ENCODE measurements at places on chromosomes 7 and 10. TPM values are rescaled to one million over a fixed set of nuclear protein-coding genes. Genes with fewer than 3 reads are reported as not detected.
A peak's percentile ranks its signal among the peaks of the same experiment; 100 is the strongest.

- H3K27ac ChIP-seq: peak overlapping the region; percentile 99
- H3K4me1 ChIP-seq: peaks cover 15% of the 10 kb centered on the region
- H3K27me3 ChIP-seq: no peaks in the 10 kb centered on the region
- H3K4me3 ChIP-seq: peak overlapping the region; percentile 77
- H3K36me3 ChIP-seq: peaks cover 33% of the 10 kb centered on the region
These were observed 3.1 kb downstream of the HNRNPA2B1 start for GRCh38 chr7:26197153-26198115.

- no peak for DNase-seq
- no peaks in the 10 kb centered on the region for H3K36me3 ChIP-seq
- no peak overlapping the region for H3K27ac ChIP-seq
- no peaks in the 10 kb centered on the region for H3K27me3 ChIP-seq
- peaks cover 7% of the 10 kb centered on the region for H3K4me1 ChIP-seq
These were observed 31.7 kb downstream of the POLR1F start for GRCh38 chr7:19677180-19677579.

DNA sequence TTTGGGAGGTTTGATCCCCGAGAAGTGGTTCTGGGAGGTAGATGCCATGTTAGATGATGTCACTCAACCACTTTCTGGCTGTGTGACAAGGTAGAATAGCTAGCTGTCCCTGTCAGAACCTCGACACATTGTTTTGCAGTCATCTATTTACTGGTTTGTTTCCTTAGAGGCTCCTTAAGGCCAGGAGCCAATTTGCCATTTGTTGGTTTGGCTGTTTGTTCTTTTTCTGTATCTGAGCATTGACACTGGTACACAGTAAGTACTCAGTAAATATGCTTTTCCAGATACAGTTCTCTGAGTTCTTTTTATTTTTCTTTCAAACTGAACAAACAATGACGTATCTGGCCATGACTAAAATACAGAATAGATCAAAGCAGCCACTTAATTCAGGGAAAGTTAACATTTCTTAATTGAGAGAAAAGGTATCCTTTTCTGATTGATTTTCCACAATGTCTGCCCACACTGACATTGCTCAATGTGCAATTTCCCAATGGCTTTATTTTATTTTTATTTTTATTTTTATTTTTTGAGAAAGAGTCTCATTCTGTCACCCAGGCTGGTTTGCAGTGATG lies 121.6 kb downstream of the SPAG6 start:
- H3K36me3 ChIP-seq: no peaks in the 10 kb centered on the region
- H3K27ac ChIP-seq: no peak overlapping the region
- no peak overlapping the region for H3K4me3 ChIP-seq
- peaks cover 24% of the 10 kb centered on the region for H3K27me3 ChIP-seq

DNA sequence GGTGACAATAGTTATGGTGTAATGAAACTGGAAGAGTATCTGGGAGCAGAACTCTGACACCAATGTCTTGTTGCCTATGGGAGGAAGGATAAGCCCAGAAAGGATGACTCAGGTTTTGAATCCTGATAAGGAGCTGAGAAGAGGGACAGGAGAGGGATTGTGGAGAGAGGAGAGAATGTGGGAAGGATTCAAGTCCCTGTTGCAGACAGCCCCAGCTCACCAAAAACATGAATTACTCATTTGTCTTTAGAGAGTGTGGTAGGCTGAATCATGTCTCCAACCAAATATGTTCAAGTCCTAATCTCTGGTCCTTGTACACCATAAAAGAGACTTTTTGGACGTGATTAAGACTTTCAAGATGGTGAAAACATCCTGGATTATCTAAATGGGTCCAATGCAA lies 206.9 kb upstream of the PHYHIPL start:
- DNase-seq: no peak
- no peak overlapping the region for H3K4me3 ChIP-seq
- H3K27ac ChIP-seq: no peak overlapping the region
- H3K4me1 ChIP-seq: no peaks in the 10 kb centered on the region
- no peaks in the 10 kb centered on the region for H3K27me3 ChIP-seq

DNA sequence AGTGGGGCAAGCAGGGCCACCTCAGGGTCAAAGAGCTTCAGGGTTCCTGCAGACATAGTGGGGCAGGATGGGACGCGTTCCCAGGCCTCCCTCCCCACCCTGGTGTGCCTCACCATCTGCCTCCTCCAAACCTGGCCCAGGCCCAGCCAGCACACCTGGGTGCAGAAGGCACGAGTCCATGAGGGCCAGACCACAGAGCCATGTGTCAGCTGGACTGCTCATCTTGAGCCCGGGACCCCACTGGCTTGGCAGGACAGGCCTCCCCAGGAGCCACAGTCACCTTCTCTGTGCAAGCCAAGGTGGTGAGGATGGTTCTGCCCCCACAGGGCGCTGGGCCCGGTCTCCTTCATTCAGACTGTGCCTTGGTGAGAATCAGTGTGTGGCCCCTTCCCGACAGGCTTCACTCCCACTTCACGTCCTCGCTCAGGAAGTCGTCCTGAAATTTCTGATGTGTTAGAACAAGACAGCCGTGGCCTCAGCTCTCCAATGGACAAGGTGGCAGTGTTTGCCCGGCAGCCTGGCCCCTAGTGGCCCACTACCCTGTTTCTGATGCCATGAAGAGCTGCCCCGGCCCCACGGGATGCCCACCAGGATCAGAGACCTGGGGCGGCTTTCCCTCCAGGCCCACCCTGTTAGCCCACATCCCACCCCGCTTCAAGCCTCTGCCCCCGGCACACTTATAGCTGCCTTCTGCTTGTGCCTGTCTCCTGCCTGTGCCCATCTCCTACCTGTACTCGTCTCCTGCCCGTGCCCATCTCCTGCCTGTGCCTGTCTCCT lies 59.6 kb upstream of the EBF3 start:
- no peak overlapping the region for H3K4me3 ChIP-seq
- DNase-seq: no peak
- no peaks in the 10 kb centered on the region for H3K4me1 ChIP-seq

DNA sequence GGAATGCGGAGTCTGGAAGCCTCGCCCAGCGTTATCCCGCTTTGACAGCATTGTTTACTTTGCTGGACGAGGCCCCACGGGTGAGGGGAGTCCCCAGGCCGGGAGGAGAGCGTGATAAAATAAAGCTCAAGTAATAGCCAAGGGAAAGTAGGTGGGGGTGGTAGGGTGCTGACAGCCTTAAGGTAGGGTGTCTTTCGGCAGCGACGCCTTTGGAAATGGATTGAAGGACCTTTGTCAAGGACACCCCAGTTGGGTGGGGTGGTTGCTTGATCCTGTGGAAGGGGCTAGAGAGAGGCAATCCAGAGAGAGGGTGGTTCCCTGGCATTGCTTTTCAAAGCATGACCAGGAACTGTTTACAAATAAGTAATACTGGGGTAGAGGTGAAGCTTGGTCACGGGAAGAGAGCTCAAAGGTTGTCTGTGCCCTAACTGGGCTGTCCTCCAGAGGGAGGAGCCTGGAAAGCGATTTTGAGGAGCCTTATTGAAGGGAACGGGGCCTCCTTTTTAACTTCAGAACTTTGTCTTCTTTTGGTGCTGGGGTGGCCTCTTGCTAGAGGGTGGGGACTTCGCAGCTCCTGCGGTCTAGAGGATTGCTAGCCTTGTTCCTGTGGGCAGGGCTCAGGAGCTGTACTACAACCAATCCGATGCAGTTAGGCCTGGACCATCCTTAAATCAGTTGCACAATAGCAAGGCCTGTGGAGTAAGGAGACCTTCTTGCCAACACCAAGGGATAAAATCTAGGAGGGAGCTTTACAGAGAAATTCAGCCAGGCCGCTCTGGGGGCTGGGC lies 1.3 kb downstream of the EIF4EBP2 start:
- peaks cover 6% of the 10 kb centered on the region for H3K4me1 ChIP-seq
- H3K27me3 ChIP-seq: no peaks in the 10 kb centered on the region
- H3K27ac ChIP-seq: peak overlapping the region; percentile 99
- DNase-seq: no peak
- H3K4me3 ChIP-seq: peak overlapping the region; percentile 98
- no peaks in the 10 kb centered on the region for H3K36me3 ChIP-seq

DNA sequence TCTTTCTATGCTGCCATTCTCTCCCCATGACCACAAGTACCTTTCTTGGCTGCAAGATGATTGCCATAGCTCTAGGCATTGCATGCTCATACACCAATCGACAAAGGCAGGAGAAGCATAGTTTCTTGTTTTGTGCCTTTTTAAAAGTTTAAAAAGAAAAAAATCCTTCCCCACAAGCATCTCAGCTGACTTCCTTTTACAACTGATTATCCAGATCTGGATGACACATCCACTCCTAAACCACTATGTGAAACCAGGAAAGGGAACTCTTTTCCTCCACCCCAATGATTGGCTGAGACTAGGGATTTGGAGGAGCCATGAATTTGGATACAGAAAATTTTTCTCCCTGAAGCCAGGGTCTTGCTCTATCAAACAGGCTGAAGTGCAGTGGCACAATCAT lies 14.5 kb upstream of the LRRC4 start:
- H3K4me3 ChIP-seq: no peak overlapping the region
- no peak overlapping the region for H3K27ac ChIP-seq
- DNase-seq: no peak
- H3K36me3 ChIP-seq: no peaks in the 10 kb centered on the region

DNA sequence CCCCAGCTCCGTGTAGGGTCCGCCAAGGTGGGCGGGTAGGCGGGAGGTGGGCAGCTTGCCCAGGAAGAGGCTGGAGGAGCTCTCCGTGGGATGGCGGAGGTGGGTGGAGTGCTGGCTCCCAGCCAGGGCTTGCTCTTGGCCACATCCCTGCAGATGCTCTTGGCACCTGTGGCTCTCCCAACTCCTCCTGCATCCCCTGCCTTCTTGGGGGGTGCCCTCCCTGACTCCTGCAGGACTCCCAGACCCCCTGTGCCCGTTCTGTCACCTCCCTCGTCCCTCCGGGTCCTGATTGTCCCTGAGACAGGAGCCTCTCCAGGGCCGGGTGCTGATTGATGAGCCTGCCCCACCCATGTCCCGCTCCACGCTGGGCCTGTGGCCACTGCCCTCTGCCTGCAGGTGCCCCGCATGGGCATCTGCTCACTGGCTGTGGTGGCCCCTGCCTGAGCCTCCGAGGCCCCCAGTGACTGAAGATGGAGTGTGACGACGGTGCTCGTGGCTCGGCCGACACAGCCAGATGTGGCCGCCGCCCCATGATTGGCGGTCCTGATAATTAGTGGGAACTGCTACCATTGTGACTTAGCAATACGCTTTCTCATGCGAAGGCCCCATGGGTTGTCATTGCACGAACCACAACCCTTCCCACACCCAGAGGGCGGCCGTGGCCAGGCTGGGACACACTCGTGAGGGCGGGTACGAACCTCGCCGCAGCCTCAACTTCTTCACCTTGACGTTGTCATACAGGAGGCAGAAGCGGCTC lies 23.6 kb downstream of the CFAP46 start:
- DNase-seq: no peak
- H3K27me3 ChIP-seq: peaks cover 64% of the 10 kb centered on the region
- H3K4me1 ChIP-seq: no peaks in the 10 kb centered on the region
- no peaks in the 10 kb centered on the region for H3K36me3 ChIP-seq

- no peak for DNase-seq
- no peak overlapping the region for H3K4me3 ChIP-seq
- H3K27me3 ChIP-seq: no peaks in the 10 kb centered on the region
- no peaks in the 10 kb centered on the region for H3K4me1 ChIP-seq
- no peaks in the 10 kb centered on the region for H3K36me3 ChIP-seq
These were observed 46.1 kb upstream of the R3HCC1L start for GRCh38 chr10:98088186-98088971.

DNA sequence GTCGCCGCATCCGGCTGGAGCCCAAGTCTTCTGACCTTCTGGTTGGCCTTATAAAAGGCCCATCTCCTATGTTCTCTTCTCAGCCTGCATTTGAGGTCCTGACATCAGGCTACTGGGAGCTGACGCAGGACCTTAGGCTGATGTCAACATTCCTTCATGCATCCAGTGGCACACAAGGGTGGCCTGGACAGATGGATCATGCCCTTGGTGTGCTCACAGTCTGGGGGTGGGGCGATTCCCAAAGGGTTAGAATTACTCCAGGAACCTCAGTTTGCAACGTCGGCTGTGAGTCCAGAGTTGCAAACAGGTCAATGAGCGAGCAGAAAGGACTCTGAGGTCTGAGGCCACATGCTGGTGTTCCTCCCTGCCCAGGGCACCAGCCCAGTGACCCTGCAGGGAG lies 8.2 kb upstream of the CLIP2 start:
- no peaks in the 10 kb centered on the region for H3K27me3 ChIP-seq
- no peaks in the 10 kb centered on the region for H3K36me3 ChIP-seq
- no peak overlapping the region for H3K27ac ChIP-seq
- no peak for DNase-seq
- H3K4me3 ChIP-seq: no peak overlapping the region
- H3K4me1 ChIP-seq: peaks cover 18% of the 10 kb centered on the region

DNA sequence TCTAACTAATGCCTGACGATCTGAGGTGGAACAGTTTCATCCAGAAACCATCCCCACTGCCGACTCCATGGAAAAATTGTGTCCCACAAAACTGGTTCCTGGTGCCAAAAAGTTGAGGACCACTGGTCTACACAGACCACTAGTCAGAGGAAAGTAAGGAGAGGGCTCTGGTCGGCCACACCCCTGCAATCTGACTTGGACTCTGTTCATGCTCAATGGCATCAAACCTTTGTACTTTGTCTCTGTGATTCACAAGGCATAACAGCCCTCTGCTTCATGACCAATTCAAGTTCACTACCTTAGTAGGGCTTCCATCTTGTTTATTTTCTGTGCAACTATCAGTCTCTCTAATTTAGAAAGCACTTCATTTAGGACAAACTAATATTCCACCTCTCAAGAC lies 1.8 kb downstream of the TUBAL3 start:
- H3K4me3 ChIP-seq: no peak overlapping the region
- peaks cover 2% of the 10 kb centered on the region for H3K27me3 ChIP-seq
- H3K4me1 ChIP-seq: no peaks in the 10 kb centered on the region
- no peak overlapping the region for H3K27ac ChIP-seq

DNA sequence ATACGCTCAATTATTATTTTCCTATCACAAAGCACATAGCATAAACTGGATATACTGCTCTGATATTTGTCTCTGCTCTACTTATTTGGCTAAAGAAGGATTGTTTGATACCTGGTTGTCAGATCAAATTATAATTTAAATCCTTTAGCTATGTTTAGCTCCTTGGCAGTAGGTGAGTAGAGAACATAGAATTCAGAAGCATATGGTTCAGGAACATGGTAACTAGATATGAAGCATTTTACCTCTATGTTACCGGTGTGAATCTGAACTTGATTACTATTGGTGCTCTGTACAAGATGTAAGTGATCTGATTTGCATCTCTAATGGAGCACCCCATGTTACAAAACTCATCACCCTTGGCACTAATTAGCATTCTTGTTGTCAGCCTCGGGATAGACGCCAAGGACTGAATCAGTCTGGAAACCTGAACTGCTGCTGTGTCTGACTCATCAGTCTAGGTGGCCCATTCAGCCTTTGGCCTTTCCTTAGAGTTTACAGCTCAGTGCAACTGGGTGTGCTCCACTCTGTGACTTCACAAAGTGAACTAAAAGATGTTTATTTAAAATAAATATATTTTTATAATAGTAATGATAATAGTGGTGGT lies 12.3 kb upstream of the MYPN start:
- H3K36me3 ChIP-seq: no peaks in the 10 kb centered on the region
- H3K4me3 ChIP-seq: no peak overlapping the region
- H3K27me3 ChIP-seq: no peaks in the 10 kb centered on the region
- H3K27ac ChIP-seq: peak overlapping the region; percentile 19
- H3K4me1 ChIP-seq: peaks cover 27% of the 10 kb centered on the region

BHLHA15 gene
- 1.1 TPM for total RNA-seq

OR2A12 gene
- not detected for total RNA-seq

CEP41 gene
- total RNA-seq: 3.6 TPM

VPS50 gene
- total RNA-seq: 32.5 TPM

TRIM50 gene
- 0.19 TPM for total RNA-seq
